ENCODE measurements at places on chromosomes 6 and 20.

- DNase-seq = no peak
Observed at GRCh38 chr20:36344517-36345132, 38.5 kb downstream of the DLGAP4 start.

GRCh38 chr20:44614525-44614924 is 32.1 kb downstream of the PKIG start:
- no peak for DNase-seq

DNA sequence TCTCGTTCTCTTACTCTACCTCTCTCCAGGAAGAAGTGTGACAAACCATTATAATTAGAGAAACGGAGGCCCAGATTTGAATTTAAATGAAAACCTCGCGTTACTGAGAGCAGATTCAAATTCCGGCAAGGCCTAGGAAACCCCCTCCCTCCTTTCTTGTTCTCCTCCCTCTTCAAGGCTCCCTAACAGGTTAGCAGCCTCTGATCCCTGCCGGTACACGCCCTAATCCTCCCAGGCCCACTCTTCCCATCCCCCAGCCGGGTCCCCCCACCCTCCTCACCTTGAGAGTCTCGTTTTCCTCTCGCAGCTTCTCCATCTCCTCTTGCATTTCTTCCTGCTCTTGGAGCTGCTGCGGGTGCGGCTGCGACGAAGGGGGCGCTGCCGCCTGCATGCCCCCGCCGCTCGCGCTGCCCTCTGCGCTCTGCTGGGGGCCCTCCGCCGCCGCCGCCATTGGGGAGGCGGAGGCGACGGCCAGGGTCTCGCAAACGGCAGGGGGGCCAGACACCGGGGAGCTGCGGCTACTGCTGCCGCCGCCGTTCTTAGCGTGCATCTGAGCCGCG is 3.8 kb downstream of the MTCL3 start:
- DNase-seq = no peak

GRCh38 chr20:20414640-20415220 is 46.8 kb downstream of the INSM1 start:
- no peak for DNase-seq

GRCh38 chr6:137625808-137626207 is 131.6 kb upstream of the OLIG3 start:
- no peak for DNase-seq

All from activated CD8-positive, alpha-beta memory T cell treated with anti-CD3 and anti-CD28 coated beads for 48 hours (primary cell).